ENCODE measurements at places on chromosomes 4 and X.
A peak's percentile ranks its signal among the peaks of the same experiment; 100 is the strongest.

GRCh38 chr4:87498446-87498900 lies 30.7 kb downstream of the SPARCL1 start:
- DNase-seq: peak; percentile 11

DNA sequence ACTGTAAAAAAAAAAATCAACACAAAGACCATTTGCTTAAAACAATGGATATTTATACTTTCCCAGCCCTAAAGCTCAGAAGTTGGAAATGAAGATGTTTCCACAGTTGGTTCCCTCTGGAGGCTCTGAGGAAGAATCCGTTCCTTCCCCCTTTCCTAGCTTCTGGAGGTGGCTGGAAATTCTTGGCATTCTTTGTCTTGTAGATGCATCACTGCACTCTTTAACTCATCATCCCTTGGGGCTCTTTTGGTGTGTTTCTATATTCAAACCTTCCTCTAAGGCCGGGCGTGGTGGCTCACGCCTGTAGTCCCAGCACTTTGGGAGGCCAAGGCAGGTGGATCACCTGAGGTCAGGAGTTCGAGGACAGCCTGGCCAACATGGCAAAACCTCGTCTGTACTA lies 78.7 kb downstream of the VCX3A start:
- no peak for DNase-seq

- DNase-seq: no peak
Measured at GRCh38 chr4:149794352-149794751, 21.3 kb downstream of the IQCM start.

- DNase-seq: no peak
Measured at GRCh38 chrX:100649550-100650356, 5.8 kb downstream of the SRPX2 start.

DNA sequence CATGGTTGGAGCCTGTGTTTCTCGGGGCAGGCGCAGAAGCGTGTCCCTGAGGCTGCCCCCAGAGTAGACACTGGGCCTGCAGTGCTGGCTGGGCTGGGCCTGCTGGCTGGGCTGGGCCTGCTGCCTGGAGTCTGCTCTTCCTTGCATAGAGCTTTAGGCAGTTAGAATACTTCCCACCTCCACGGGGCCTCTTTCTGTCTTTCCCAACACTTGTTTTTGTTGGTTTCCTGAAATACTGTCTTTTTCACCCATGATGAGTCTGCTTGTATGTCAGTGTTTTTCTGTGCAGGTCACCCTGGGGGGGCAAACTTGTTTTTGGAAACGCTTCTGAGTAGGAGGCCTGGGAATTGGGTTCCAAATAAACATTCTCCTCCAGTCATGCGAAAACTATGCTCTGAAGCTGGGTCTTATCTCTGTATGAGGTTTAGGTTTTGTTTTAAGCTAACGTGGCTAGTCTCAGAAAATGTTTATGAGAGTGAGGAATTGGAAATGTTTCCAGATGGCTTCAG lies 32.2 kb downstream of the TRMT44 start:
- DNase-seq: no peak

DNA sequence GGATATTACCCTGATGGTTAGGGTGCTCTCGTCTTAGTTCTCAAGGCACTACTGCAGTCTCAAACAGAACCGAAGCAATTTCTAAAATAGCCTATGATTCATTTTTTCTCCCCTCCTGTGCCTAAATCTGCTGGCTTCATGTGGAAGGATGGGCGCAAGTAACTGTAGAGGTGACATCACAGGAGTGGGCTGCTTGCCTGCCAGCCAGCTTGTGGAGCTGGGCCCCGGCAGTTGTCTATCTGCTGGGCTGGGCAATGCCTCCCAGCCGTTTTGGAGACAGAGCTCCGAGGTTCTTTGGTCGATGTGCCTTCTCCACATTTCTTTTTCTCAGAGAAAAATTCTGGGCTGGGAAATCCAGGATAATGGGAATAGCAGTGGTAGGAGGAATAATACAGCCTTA lies 34.3 kb upstream of the CITED1 start:
- no peak for DNase-seq

GRCh38 chr4:141587897-141588296 lies 48.5 kb upstream of the IL15 start:
- DNase-seq: no peak

DNA sequence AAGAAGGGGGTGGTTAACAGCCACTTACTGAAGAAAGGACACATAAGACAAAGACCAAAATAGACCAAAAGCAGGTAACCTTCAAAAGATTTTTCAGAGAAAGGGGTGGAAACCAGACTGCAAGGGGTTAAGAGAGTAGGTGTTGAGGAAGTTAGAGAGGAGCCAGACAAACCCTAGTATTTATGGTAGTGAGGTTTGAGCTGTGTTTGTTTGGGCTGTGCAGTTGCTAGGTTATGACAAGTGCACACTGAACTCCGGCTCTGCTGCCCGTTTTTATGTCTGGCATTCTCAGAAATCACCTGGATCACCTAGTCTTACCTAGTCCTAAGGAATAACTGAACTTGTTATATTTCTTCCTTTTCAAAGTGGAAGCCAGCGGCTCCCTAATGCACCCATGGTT lies 22.9 kb upstream of the G3BP2 start:
- peak; percentile 52 for DNase-seq

DNA sequence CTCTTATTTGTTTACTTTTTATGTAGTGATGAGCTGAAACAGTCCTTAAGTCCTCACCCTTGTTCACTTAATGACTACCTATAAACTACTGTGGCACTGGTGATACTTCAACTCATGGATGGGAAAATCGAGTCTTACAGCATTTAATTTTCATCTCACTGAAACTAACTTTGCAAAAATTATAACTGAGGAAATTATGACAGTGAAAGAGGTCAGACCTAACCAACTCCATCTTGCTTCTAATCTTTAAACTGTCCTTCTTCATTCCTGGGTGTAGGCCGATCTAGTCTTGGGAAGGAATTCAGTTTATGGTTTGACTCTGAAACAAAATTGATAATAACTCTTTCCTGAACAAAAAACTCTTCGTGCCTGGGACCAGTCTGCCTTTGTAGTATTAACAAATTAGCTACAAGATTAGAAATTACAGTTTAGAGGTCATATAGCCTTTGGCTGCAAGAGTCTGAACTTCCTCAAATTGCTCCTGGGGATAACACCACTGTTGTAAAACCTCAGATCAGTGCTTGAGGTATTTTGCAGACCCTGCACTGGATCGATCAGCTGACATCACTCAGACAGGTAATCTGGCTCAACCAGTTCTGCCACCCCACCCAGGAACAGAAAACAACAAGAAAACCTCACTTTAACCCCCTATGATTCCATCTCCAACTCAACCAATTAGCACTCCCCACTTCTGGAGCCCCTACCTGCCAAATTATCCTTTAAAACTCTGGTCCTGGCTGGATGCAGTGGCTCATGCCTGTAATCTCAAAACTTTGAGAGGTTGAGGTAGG lies 995.7 kb upstream of the PRKX start:
- DNase-seq: no peak

DNA sequence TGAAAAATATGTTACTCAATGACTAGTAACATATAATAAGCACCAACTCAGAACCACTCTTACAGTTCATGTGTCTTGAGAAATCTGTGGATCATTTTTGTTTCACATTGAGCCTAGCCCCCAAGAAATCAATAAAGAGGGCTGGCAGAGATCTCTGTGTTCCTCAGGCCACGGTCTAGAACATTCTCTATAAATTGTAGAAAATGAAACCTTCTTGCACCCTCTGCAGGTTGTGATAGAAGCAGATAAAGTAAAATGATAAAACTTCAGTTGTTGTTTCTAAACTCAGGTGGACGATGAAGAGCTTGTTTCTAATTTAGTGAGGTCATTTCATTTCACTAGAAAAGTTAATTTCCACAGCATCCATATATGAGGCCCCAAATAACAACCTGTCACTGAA lies 182.7 kb downstream of the KIT start:
- DNase-seq: no peak

- no peak for DNase-seq
Measured at GRCh38 chrX:11532291-11533078, 133.2 kb downstream of the ARHGAP6 start.

Measured in common myeloid progenitor, CD34-positive (primary cell).